Left kidney (tissue), 8 donors: ENCODE measurements at places on chromosomes 11 and 22. TPM values are rescaled to one million over a fixed set of nuclear protein-coding genes. Genes with fewer than 3 reads are reported as not detected.

DNA sequence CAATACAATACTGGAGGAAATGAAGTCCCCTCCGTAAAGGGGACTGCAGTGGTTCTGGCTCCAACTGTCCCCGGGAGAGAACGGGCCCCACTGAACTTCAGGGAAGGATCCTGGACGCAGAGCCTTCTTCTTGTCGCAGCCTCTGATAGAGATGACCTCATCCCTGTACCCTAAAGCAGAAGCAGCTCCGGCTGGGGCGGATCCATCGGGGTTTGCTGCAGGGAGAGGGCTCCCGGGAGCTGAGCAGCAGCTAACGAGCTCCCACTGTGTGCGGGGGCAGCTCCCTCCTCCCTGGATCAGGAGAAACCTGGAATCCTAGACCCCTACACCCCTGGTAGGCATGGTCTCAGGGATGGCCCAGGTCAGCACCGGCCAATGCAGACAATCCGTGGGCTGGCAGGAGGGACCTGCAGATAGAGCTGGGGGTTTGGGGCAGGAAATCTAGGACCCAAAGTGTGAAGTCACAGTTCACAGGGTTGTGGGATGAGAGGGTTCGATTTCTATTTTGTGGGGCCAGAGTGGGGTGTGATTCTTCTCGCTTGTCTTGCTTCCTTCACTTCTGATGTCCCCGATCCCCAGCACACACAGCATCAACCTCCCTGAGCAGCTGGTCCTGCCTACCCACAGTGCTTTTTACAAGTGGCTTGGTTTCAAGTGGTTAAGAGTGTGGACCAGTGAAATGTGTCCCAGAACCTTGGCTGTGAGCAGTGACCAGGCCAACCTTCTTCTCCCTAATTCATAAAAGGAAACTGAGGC, 12.9 kb downstream of the KIAA0930 start:
- DNase-seq: no peak

SLC22A12 gene
- 3.8 TPM for polyA plus RNA-seq

GRCh38 chr22:36760786-36761185, 15.1 kb downstream of the IFT27 start:
- no peak for DNase-seq

PRG3 gene
- polyA plus RNA-seq: 0.48 TPM

- DNase-seq: no peak
Observed at GRCh38 chr22:47048123-47049077, 285.9 kb downstream of the TBC1D22A start.
